ENCODE measurements at places on chromosomes 6 and 20.

DNA sequence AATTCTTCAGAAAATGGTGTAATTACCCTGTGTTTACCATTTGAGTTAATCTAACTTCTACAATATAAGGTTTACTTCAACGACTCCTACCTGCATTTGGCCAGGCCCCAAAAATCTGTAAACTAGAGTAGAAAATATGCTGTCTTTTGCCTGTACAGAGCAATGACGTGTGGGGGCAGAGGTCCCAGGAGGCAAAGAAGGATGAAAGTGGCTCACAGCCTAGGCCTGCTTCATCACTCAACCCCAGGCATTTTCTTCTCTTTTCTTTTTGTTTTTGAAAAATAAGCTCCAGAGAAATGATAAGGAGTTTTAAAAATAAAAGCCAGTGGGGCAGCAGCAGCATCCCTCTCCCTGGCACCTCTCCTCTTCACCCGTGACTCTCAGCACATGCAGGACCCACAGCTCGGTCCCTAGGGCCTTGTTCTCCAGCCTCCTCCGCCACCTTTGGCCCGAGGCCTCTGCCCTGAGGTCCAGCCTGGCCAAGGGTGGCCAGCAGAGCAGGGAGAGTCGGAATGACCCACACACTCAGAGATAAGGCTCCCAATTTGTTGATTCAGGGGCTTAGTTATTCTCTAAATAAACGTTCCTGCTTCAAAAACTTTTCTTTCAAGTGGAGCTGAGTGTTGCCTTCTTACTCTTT lies 310.3 kb upstream of the RNF24 start:
- no peak for DNase-seq

DNA sequence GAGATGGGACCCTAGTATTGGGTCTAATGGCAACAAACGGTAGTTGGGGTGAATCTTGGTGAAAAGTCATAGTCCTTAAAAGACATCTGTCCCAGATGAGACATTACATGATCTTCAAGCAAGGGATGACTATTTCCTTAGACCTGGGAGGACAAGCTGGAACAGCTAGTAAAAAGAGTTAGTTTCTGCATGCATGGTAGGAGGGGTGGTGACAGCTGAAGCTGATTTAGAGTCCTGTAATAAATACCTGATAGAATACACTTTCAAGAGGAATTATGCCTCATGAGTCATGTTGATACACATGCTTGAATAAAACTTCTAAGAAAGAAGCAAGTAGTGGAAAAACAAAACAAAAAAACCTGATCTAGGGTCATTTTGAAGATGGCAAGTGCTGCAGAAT lies 247.4 kb downstream of the CD109 start:
- DNase-seq: no peak

DNA sequence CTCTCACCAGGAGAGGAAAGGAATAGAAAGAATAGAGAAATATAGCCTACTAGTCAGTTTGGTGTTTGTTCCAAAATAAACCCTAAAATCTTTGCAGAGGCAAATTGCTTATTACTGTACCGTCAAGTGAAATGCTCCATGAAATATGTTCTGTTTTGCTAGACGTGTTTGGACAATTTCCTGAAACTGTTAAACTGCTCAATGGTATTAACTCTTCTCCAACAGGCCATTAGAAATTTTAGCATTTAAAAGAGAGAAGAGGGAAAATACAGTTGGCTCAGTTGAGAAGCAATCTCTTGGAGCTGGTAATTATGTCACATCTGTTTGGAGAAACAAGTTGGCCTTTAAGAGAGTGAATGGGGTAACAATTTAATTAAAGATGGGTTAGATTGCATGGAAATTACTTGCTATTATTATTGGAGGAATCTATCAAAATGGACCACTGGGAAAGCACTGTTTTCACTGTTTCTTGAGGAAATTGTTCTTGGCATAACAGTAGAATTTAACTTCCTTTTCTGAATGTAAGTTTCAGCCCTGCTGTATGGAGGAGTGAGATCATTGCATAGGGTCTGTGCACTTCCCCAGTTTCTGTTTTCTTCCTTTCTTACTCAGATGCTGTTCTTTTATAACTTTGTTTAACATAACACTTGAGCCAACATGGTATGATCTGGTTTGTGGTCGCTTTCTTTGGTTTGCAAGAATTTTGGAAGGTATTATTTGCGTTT lies 373.6 kb downstream of the PLCB1 start:
- no peak for DNase-seq

- DNase-seq: no peak
Observed at GRCh38 chr6:119848696-119849095, 499.1 kb upstream of the MAN1A1 start.

GRCh38 chr6:151693366-151693765 lies 114.1 kb upstream of the ESR1 start:
- DNase-seq: no peak

DNA sequence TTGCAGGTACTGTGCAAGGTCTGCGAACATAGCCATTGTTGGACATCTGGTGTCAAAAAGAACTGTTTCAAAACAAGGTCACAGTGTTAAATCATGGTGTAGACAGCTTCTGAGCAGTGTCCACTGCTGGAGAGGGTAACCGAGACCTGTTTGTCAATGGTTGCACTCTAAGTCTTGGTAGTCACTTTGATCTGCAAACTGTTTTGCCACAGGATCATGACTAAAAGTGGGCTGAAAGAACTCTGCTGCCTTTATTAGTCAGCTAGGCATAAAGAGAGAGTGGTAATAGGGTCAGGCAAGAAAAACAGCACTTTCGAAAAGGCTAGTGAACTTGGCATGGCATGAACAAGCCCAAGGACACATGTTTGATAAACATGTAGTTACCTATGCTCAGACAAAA lies 552.3 kb upstream of the CITED2 start:
- no peak for DNase-seq

- DNase-seq: peak; percentile 57
Observed at GRCh38 chr6:153023977-153024708, 21.6 kb upstream of the MTRF1L start.

DNA sequence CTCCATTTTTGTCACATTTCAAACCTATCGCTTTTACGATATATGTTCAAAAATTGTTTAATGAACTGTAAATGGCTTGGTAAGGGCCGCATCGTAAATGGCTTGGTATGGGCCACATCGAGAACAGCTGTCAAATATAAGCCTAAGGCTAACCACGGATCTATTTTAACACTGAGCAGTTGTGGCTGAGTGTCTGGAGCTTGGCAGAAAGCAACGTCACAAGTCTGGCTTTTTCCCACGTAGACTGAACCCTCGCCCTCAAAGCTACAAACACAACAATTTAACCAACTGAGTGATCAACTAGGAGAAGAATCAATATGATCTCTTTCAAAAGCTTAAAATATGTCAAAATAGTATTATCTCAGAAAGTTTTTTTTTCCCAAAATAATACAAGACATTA lies 71.4 kb upstream of the PRSS16 start:
- no peak for DNase-seq

DNA sequence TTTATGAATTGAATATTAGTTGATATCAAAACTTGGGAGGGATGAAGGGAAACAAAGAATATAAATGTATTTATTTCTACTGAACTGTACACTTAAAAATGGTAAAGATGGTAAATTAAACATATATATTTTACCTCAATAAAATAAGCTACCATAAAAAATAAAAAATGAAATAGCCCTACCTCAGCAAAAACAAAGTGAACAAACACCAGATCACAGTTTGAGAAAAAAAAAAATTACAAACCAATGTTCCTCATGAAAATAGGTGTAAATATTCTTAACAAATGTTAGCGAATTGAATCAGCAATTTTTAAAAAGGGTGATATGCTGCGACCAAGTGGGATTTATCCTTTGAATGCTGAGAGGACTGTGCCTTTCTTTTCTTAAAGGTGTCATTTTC lies 28.3 kb upstream of the ZNF184 start:
- DNase-seq: no peak

DNA sequence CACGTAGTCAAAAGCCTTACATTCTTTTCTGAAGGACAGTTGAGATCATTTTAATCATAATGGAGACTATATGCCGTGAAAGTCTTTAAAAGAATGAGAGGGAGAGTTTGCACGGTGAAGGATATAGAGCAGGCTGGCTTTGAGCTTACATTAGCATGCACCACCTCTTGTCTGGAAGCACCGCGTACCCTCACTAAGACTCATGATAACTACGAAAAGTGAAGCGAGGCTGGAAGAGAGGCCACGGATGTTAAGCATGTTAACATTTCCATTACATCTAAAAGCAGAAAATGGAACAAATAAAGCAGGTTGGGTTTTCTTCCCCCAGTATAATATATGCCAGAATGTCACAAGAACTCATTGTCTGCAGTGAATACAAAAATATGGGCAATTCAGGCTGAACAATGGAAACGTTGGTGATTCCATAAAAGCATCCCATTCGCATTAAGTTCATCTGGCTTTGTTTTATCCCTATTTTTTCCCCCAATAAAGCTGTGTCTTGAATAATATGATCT lies 40.6 kb upstream of the NKX2-2 start:
- DNase-seq: no peak

- no peak for DNase-seq
Observed at GRCh38 chr20:50381771-50382593, 128.2 kb upstream of the PTPN1 start.

- DNase-seq: no peak
Observed at GRCh38 chr6:27138837-27139755, 108.4 kb upstream of the PRSS16 start.

GRCh38 chr20:58553166-58553696 lies 38.0 kb upstream of the APCDD1L start:
- DNase-seq: no peak

- DNase-seq: peak; percentile 89
Observed at GRCh38 chr6:30915591-30915946, 1.5 kb downstream of the VARS2 start.

DNA sequence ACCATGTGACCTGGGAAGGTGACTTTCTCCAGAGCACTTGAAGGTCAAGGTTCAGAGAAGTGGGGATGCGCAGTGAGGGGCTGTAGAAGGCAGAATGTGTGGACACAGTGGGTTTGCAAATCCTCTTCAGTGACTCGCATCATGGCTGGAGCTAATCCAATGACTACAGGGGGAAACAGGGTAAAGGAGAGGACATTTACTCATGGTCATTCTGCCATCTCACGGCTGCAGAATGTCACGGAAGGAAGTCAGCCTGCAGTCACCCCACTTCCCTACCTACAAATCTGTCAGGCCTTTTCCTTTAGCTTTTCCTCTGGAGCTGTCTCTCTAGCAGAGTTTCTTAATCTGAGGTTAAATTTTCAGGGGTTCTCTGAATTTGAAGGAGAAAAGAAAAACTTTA lies 337.6 kb downstream of the CDC5L start:
- DNase-seq: peak; percentile 44

DNA sequence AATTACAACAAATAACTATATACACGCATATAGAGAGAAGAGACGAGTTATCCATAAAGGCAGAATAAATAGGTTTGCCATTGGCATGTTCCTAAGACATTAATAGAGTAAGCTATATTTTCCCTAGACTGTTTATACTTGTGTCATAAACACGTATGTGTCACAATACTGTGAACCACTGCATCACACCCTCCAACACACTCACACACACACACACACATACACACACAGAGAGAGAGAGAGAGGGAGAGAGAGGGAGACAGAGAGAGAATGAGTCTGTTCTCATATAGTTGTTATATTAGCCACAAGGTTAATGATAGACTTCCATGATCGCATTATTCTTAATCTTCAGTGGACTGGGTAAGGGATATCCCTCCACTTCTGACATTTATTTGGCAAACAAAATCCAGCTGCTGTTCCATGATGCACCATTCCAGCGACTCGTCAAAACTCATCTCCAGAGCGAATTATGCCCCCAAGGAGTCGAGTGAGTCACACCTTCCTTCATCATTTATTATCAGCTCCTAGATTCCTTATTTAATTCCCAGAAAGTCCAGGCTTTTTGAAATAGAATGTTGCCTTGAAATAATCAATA lies 82.8 kb upstream of the HIVEP1 start:
- no peak for DNase-seq

- no peak for DNase-seq
Observed at GRCh38 chr6:16305246-16305725, 66.9 kb downstream of the GMPR start.

DNA sequence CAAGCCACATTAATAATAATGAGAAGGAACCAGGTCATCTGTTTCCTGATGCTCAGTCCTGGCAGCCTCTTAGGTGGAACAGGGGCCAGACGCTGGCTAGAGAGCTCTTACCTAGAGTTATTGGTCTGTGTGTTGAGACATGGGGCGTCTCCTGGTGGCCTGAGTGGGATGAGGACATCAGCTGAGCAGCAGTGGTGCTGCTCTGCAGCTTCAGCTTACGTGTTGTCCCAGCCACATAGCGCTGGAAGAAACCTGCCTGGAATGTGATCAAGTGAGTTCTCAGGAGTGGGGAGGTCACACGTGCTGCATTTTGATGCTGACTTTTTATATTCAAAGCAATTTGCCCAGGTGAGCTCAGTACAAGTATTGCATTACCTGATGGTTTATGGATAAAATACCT lies 355.4 kb downstream of the CDH26 start:
- DNase-seq: no peak

DNA sequence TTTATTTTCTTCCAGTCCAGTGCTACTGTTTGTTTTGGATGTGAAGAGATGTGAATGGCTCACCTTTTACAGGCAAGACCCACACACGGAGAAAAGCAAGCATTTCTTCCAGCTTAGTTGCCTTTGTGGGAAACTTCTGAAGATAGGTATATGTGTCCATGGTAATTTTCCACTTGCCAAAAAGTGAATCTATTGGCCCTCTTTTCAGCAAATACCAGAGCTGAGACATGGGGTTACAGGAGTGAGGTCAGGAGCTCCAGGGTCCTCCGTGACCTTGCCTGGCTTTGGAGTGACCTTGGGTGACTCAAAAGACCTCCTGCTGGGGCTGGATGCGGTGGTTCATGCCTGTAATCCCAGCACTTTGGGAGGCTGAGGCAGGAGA lies 166.7 kb downstream of the SCML4 start:
- no peak for DNase-seq

GRCh38 chr6:47180633-47181032 lies 129.1 kb downstream of the TNFRSF21 start:
- DNase-seq: peak; percentile 47

GRCh38 chr6:40796260-40797221 lies 209.4 kb upstream of the LRFN2 start:
- DNase-seq: peak; percentile 54

GRCh38 chr6:158388727-158389126 lies 76.5 kb downstream of the TULP4 start:
- DNase-seq: no peak

DNA sequence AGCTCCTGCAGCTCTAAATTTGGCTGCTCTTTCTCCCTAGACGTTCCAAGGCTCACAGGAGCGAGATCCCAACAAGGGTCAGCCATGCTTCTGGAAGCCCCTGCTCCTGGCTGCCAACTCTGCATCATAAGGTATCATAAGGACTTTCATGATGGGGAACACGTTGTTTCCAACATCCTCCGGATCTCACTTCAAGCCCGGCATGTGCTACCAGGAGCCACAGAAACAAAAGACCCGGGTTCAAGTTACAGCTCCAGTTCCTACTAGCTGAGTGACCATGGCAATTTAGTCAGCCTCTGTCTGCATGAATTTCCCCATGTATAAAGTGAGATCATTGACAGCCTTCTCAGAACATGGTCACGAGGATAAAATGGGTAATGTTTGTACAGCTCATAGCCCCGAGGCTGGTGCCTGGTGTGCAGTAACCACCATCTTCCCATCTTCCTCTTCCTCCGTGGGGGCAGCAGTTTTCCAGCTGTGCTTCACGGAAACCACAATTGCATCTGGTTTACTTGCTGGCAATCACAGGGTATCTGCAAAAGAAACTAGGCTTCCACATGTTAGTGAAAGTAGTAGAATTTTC lies 209.0 kb upstream of the ECI2 start:
- peak; percentile 27 for DNase-seq
